ENCODE measurements at places on chromosomes 3 and 15.

DNA sequence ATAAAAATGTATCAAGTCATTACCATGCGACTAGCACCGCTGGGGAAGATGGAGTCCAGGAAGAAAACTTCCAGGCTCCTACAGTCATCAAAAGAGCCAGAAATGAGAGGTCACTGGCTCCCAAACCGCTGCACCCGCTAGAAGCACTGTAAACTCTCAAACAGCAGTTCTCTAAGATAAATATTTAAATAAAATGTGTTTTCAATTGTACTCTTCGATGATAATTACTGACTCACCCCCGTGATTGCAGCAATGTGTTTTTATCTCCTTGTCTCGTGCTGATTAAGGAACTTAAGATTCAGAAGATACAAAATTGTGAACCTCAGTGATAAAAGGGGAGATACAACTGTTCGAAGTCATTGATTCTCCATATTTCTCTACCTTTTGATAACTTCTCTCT is 45.8 kb upstream of the FOXP1 start:
- no peak for DNase-seq

DNA sequence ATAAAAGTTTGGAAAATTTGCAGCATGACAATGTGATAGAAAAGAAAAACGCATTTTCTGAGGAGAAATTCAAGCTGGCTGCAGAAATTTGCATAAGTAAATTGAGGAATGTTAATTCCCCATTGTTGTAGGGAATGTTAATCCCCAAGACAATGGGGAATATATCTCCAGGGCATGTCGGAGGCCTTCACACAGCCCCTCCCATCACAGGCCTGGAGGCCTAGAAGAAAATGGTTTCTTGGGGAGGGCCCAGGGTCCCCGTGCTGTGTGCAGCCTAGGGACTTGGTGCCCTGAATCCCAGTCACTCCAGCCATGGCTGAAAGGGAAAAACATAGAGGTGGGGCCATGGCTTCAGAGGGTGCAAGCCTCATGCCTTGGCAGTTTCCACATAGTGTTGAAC is 101.1 kb downstream of the BOC start:
- DNase-seq = peak; percentile 74

DNA sequence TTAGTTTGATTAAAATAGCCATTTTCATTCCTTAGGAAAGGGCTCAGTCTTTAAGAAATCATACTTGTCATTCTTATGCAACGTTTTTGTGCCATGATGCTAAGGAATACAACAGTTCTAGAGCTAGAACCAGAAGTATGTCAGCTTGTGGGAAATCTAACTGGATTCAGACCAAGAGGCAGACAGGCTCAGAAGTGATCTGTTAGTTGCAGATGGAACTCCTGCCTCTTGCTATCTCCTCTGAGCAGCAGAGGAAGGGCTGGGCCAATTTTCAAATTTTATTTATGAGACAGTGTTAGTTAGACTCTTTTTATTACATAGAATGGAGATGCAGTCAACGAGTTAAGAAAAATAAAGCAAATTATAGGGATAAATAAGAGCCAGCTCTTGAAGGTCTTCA is 48.5 kb upstream of the RYR3 start:
- no peak for DNase-seq

DNA sequence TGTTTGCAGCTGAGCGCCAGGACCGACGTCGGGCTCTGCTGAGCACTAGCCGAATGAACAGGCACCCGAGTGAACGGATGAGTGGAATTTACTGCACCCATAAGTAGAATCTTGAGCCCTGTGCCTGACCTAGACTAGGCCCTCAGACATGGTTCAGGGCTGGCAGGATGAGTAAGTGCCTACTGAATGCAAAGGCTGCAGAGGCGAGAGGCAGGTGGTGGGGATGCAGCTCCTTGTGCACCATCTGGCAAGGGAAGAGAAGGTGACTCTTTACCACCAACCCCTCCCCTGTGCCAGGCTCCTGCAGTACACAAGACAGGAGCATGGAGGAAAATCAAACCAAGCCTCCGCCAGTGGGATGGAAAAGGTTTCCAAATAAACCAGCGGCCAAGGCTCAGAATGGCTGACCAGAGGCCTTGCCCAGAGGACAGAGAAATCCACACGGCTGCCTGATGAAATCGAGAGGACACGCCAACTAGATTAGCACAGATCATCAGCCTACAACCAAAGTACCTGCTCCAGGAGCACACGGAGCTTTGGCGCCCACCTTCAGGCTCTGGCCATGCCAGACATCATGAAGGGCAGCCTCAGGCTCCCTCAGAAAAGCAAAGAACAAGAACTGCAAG is 141.7 kb upstream of the IQSEC1 start:
- no peak for DNase-seq

DNA sequence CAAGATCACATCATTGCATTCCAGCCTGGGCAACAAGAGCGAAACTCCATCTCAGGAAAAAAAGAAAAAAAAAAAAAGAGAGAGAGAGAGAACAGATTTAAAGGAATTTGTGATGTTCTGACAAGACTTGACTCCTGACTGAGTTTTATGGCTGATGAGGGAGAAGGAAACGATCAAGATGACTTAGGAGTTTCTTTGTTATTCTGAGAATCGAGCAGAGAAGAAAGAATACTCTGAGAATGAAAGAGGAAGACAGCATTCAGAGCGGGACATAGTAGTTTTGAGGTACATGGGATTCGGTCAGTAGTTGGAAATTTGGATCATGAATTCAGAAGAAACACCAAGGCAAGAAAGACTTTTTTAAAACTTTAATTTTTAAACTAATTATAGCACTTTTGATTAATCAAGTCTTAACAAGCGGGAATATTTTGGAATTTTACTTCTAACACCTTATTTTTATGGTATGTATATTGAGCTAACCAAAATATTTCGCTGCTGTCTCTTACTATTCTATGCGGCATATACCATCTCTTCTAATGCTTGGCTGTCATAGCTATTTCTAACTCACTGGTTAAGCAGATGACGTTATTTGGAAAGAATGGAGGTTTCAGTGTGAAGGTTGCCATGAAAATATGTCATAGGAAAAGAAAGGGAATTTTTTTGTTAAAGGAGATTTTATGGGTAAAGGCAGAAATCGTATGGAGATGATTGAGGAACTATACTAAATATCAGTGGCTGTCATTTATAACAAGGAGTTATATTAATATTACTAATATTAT is 644.1 kb downstream of the RBMS3 start:
- DNase-seq = no peak

- DNase-seq = no peak
Measured at GRCh38 chr15:46682969-46683791, 1034.1 kb upstream of the SEMA6D start.

DNA sequence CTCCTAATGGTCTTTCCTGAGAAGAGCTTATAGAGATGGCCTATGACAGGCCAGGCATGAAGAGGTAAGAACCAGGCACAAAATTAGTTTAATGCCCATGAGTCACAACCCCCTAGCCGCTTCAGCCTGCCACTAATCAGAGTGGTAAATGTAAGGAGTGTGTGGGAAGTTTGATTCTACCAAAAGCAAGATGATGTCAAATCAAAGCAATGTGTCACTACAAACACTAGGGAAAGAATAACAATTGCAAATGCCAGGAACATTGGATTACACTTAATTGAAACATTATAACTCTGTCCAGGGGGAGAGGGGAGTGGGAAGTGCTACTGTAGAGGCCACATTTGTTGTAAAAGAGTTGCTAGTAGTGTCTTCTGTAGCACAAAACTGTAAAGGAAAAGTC is 596.6 kb upstream of the AGTR1 start:
- DNase-seq = no peak

DNA sequence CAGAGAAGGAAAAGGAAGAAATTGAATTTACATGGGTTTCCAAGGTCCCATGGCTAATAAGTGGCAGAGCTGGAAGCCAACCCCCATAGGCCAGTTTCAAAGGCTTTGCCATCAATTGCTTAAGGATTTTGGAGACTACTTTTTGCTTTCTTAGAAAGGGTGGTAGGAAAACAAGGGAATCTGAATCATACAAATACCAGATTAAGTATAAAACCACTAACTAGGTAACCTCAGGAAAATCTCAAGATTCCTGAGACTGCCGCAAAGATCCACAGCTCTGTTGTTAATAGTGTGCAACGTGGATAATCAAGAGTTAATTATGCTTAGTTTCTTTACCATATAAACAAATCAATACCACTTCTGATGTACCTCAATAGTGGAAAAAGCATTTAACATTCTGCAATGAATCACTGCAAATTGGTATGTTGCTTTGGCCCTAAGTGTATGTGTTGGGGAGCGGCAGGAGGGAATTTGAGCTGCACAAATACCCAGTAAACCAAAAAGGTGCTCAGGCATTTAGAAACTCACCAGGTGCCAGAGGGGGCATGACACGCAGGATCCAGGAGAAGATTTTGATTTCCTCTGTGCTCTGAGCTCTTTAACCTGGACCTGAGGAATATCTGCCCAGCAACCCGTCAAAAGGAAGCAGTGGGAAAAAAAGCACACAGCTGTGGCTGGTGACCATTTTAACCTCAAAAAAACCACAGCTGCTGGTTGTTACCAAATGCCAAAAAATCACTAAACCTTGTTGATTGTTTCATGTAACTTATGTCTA is 22.0 kb downstream of the AADAC start:
- DNase-seq = no peak

DNA sequence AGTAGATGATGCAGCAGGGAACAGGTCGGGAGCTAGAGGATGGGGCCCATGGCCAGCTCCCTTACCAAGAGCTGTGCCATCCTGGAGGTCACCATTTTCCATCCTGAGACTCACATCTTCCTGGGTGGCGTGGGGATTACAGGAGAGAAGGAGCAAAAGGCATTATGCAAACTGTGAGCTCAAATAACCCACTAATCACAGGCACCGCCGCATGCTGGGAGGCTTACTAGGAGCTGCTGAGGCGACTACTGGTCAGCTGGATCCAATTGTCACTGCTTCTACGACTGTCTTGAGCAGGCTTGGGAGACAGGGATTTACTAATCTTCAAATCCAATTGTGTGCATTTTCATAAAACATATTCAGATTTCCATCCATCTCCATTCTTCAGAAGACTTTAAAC is 12.5 kb upstream of the KBTBD12 start:
- DNase-seq = no peak

GRCh38 chr15:86526938-86527690 is 447.4 kb downstream of the AGBL1 start:
- DNase-seq = no peak

DNA sequence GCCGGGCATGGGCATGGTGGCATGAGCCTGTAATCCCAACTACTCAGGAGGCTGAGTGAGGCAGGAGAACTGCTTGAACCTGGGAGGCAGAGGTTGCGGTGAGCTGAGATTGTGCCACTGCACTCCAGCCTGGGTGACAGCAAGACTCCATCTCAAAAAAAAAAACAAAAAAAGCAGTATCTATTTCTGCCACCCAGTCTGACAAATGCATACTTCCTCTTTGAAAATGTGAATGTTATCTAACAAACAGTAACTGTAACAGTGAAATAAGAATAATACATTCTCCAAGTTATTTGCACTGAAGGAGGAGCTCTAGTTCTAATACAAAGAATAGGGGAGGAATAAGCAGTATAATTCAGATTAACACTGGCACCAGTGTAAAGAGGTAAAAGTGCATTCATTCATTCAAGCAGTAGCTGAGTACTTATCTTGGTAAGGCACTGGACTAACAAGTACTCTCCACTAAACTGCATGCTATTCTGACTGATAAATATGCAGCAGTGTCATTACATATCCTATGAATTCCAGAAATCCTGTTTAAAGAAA is 12.9 kb downstream of the VPS13C start:
- DNase-seq = no peak

DNA sequence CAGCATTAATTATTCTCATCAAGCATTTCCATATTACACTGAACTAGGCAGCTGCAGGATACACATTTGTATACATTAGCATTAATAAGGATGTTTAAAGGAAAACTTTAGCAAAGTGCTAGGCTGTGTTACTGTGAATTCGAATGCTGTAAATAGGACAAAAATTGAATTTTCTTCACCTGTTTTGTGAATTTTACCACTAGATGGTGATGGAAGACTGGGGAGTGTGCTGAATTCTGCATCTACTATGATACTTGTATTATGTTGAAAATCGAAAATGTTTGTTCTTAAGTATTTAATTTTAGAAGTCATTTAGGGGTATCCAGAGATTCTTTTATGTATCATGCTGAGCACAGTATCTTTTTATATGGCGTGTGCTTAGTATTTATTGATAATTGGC is 12.3 kb upstream of the P2RY14 start:
- no peak for DNase-seq

GRCh38 chr3:8984081-8984480 is 20.8 kb upstream of the RAD18 start:
- no peak for DNase-seq

- peak; percentile 66 for DNase-seq
Measured at GRCh38 chr3:114383875-114384557, 90.2 kb downstream of the TIGIT start.

DNA sequence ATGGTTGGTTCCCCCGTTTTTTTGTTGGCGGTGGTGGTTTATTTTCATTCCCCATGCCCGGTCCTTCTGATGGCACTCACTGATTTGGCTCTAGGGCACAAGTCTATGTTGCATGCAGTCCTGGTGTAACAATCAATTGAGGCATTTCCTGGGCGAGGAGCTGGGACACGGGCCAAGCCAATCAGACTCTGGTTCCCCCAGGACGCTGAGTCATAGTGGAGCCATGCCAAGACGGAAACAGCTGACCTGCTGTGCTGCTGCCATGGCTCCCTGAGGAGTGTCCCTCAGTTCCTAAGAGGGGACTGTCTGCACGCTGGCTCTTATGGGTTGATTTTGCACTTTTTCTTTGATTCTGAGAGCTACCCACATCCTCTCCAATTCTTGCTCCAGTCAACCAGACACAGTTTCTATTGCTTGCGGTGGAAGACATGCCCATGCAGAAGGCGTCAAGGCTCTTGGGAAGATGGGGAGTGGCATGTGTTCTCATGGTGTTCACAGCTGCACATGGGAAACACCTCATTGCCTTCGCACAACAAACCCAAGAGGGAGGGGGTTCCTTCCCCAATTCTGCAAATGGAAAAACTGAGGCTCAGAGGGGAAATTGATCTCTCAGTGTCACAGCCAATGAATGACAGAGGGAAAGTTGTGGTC is 28.3 kb upstream of the ALDH1L1 start:
- no peak for DNase-seq

All from ELF-1 (cell line).